H9 (cell line): ENCODE measurements at places on chromosomes 6 and 20. TPM values are rescaled to one million over a fixed set of nuclear protein-coding genes. Genes with fewer than 3 reads are reported as not detected.

Gene OLIG3
- 0.22 and 0.42 TPM in 2 replicates for total RNA-seq

Gene FAM209A
- 0.24 TPM in 1 of 2 replicates, not detected in the other for total RNA-seq

Gene PREP
- total RNA-seq: 52.4 and 54.0 TPM in 2 replicates

Gene GTF2H4
- total RNA-seq: 58.2 and 60.8 TPM in 2 replicates

Gene GLP1R
- total RNA-seq: 0.85 and 1.0 TPM in 2 replicates
